Esophagus squamous epithelium (tissue), 5 donors: ENCODE measurements at places on chromosomes 4 and X. TPM values are rescaled to one million over a fixed set of nuclear protein-coding genes. Genes with fewer than 3 reads are reported as not detected.

- no peak overlapping the region for H3K4me3 ChIP-seq
- H3K36me3 ChIP-seq, result no peaks in the 10 kb centered on the region
- no peak overlapping the region for H3K27ac ChIP-seq
- no peak for DNase-seq
- no peaks in the 10 kb centered on the region for H3K27me3 ChIP-seq
- H3K4me1 ChIP-seq, result no peaks in the 10 kb centered on the region
These were observed 110.5 kb downstream of the KDR start for GRCh38 chr4:55014876-55015275.

DNA sequence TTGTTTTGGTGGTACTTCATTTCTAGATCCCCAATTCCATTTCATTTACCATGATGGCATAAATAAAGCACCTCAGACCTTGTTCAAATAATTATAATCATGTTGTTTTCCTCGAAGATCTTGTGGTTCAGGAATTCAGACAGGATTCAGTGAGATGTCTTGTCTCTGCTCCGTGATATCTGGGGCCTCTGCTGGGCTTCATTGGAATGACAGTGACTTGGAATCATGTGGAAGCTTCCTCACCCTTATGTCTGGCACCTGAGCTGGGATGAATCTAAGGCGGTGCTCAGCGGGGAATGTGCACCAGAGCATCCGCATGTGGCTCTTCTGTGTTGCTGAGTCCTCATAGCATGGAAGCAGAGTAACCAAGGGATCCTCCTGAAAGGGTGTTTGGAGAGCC lies 132.2 kb downstream of the VEGFC start:
- no peaks in the 10 kb centered on the region for H3K36me3 ChIP-seq
- no peaks in the 10 kb centered on the region for H3K27me3 ChIP-seq
- H3K27ac ChIP-seq, result no peak overlapping the region
- H3K4me3 ChIP-seq, result no peak overlapping the region
- no peaks in the 10 kb centered on the region for H3K4me1 ChIP-seq

- H3K4me1 ChIP-seq, result no peaks in the 10 kb centered on the region
- H3K36me3 ChIP-seq, result no peaks in the 10 kb centered on the region
- no peak for DNase-seq
These were observed 26.7 kb upstream of the GUCY1A1 start for GRCh38 chr4:155639704-155640523.

MAGEB10 gene
- total RNA-seq, result not detected

ADH1A gene
- not detected for total RNA-seq

DNA sequence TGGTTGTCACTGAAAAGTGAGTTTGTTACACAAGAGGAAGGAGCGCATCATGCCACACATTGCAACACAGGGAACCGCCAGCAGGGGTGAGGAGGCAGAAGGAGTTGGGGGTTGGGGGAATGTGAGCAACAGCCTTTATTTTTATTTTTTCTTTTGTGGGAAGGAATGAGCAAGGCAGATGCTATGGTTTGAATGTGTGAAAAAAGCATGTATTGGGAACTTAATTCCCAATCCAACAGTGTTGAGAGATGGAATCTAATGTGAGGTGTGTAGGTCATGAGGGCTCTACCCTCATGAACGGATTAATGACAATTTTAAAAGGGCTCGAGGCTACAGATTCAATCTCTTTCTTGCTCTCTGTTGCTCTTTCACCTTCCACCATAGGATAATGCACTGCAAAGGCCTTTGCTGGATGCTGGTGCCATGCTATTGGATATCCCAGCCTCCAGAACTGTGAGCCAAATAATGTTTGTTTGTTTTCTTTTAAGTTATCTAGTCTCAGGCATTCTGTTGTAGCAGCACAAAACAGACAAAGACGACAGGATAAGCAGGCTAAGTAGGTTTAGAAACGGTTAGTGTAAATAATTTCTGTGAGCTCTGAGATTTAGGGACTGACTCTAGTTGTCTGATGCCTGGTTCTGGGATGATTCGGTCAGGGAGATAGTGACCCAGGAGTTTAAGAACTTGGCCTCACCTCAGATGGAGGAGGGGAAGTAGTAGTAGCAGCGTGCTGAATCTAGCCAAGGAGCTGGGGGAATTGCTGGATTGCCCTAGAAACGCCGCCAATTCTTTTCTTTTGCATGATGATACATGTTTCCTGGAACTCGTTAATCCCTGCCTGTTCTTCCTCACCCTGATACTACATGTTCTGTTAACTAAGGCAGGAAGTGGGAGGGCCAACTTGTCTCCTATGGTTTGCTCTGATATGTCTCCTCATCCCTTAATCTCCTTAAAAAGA lies 156.6 kb upstream of the CTSO start:
- no peak overlapping the region for H3K4me3 ChIP-seq
- H3K36me3 ChIP-seq, result no peaks in the 10 kb centered on the region
- no peak overlapping the region for H3K27ac ChIP-seq
- DNase-seq, result no peak
- H3K4me1 ChIP-seq, result peaks cover 14% of the 10 kb centered on the region

DNA sequence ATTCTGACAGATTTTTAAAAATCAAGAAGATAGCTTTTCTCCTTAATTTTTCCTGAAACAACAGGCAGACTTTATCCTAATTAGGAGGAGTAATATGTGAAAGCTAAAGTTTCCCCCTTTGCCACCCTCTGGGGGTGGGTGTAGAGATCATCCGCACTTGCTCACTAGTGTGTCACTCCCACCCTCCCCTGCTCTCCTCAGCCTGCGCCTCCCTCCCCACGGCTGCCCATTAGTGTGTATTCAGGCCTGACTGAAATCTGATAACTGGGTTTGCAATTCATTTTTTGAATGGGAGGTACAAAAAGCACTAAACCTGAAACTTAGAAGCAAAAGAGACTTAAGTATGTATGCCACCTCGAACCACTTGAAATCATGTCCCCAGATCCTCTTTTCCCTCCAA lies 110.4 kb upstream of the TRIM2 start:
- H3K27me3 ChIP-seq, result no peaks in the 10 kb centered on the region
- DNase-seq, result no peak
- H3K4me3 ChIP-seq, result no peak overlapping the region
- no peak overlapping the region for H3K27ac ChIP-seq

TLR7 gene
- 0.49 TPM for total RNA-seq

DNA sequence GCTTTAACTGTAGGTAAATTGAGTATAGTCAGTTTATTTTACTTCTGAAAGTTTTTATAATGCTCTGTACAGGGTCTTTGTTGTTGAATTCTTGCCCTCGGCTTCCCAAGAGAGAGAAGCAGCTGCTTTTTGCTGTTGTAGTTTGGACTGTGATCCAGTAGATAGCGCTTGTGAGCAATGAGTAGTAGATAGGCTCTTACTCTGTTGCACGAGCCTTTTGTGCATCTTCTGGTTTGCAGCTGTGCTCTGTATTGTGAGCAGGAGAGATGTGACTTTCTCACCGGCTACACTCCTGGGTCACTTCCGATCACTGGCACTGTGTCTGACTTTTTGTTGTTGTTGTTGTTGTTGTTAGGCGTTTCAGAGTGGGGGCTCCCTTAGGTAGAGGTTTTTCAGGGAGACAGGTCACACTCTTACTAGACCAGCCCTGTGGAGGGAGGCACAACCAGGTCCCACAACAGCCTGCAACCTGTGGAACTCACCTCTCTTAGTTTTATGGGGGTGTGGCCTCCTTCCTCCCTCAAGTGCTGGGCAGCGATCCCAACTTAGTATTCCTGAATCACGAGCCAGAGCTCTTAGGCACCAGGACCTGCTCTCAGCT lies 822.1 kb upstream of the GALNTL6 start:
- H3K4me1 ChIP-seq, result no peaks in the 10 kb centered on the region
- H3K27me3 ChIP-seq, result no peaks in the 10 kb centered on the region
- no peaks in the 10 kb centered on the region for H3K36me3 ChIP-seq
